ENCODE measurements at places on chromosomes 7 and 10.

GRCh38 chr10:75070961-75071428 lies 40.5 kb upstream of the SAMD8 start:
- no peak for DNase-seq

- DNase-seq = no peak
Measured at GRCh38 chr10:128694851-128695725, 568.9 kb upstream of the MKI67 start.

DNA sequence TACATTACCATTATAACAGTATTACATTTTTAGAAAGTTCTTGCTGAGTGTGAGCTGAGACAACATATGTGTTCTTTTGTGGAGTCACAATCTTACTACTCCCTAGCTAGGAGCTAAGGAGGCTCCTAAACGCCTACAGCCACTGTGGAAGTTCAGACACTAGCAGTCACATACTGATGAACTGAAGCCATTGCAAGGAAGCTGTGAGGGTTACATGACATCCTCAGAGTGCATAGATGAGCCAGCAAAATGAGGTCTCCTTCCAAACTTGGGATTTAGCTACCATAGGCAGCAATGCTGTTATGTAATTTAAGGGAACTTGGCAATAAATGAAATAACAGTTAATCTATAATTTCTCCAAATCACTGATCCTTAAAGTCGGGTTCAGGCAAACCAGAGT lies 10.8 kb upstream of the ST7 start:
- no peak for DNase-seq

DNA sequence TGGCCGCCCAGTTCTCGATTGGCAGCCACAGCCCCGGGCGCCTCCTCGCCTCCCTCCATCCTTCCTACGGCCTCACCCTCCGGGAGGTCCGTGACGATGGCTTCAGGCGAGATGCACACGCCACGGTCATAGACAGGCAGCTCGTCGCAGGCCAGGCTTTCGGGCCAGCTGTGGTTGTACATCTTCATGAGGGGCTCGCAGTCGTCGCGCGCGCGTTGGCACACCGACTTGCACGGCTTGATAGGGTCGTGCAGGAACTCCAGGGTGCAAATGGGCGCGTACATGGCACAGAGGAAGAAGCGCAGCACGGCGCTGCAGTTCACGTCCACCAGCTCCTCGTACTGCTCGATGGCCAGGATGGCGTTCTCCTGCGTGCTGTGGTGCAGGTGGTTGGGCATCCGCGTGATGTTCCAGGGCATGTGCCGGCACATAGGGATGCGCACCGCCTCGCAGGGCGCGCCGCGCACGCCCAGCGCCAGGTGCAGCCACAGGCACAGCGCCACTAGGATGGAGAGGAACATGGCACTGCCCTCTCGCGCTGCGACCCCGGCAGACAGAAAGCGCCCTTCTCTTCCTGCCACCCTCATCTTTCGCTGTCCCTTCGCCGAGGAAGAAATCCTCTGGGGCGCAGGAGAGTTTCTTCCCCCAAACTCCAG lies 472 bp downstream of the SFRP4 start:
- no peak for DNase-seq

- no peak for DNase-seq
Measured at GRCh38 chr7:41573443-41573842, 129.4 kb downstream of the INHBA start.

DNA sequence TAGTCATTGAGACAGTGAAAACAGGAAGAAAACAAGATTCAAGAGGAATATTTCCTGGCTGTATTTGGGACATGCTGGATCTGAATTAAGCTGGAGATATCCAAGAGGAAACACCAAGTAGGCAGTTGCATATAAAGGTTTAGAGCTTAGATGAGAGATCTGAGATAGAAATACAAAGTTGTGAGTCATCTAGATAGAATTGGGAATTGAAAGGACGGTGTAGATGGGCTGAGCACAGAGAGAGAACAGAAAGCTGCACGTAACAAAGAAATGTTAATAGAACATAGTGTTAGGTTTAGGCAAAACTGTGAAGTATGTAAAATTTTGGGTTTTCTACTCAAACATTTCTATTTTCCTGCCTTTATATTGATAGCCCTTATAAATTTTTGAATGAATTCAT lies 218.5 kb upstream of the TMEM196 start:
- no peak for DNase-seq

GRCh38 chr7:25029075-25029474 lies 49.1 kb upstream of the OSBPL3 start:
- DNase-seq = no peak

- DNase-seq = no peak
Measured at GRCh38 chr7:154255324-154255723, 203.1 kb downstream of the DPP6 start.

DNA sequence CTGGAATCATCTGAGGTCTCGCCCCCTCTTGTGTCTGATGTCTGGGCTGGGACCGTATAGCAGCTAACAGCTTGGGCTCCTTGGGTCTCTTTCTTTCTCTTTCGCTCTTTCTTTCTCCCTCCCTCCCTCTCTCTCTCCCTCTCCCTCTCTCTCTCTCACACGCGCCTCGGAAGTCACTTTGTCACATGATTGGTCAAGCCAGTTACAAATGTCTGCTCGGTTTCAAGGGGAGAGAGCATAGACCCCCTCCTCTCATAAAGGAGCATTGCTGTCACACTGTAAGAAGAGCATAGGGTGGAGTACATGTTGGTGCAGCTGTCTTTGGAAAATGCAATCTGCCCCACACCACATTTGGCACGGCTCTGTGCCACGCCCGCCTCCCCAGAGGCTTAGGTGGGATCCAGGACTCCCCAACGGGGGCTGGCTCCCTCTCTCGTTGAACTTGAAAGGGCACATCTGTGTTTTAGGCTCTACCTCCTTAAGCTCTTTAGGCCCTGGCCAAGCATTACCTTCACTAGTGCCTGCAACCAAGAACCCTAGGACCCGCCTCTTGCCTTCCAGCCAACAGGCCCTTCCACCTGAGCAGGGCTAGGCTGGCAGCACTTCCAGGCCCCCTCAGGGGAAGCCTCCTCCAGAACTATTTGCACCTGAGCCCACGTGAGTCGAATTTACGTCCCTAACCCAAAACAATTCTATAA lies 61.9 kb upstream of the CACUL1 start:
- DNase-seq = no peak

GRCh38 chr10:31927565-31927883 lies 1.1 kb downstream of the ARHGAP12 start:
- no peak for DNase-seq

GRCh38 chr7:71343892-71344291 lies 211.9 kb downstream of the GALNT17 start:
- DNase-seq = no peak

DNA sequence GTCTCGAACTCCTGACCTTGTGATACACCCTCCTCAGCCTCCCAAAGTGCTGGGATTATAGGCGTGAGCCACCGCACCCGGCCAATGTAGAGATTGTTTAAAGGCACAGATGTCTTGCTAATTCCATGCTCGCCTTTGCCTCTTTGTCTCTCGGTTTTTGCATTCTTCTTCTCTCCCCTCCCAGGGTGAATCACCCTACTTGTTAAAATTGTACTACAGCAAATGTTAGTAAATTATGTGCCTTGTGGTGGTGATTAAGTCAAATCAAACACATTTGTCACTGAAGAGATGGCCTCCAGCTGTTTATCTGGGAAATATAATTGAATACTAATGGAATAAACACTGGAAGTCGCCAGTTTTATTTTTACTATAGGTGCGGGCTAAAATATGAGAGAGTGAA lies 384.4 kb upstream of the AUTS2 start:
- no peak for DNase-seq

GRCh38 chr7:83478616-83479015 lies 170.3 kb downstream of the SEMA3E start:
- no peak for DNase-seq

GRCh38 chr7:155872678-155873369 lies 60.6 kb upstream of the SHH start:
- no peak for DNase-seq

DNA sequence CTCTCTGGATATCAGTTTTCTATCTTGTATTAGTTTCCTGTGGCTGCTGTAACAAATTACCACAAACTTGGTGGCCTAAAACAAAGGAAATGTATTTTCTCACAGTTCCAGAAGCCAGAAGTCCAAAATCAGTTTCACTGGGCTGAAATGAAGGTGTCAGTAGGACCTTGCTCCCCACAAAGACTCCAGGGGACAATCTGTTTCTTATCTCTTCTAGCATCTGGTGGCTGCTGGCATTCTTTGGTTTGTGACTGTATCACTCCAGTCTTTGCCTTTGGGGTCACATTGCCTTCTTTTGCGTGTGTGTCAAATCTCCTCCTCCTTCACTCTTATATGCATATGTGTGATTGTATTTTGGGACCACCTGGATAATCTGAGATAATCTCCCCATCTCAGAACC lies 153.0 kb upstream of the PRPS1L1 start:
- no peak for DNase-seq

- peak; percentile 98 for DNase-seq
Measured at GRCh38 chr10:3172446-3173170, at the start of gene PITRM1. TSS of gene PITRM1 (minus strand) at chr10:3172782. CDS start at chr10:3172772, 10 bp downstream.

GRCh38 chr10:82691211-82691610 lies 816.2 kb downstream of the NRG3 start:
- DNase-seq = no peak

DNA sequence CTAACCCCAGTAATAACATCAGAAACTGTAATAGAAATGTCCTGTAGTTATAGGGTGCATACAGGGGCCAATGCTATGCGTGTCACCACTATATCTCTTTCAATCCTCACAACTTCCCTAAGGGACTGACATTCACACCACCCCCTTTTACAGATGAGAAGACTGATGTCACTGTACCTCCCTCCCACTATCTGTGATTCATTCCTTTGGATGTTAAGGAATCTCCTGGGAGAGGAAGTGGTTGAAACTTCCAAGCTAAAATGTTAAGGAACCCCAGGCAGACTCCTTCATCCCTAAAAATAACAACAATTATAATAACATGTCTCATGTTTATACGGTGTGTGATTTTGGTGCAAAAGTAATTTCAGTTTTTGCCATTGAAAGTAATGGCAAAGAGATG lies 5.4 kb downstream of the COL13A1 start:
- no peak for DNase-seq

DNA sequence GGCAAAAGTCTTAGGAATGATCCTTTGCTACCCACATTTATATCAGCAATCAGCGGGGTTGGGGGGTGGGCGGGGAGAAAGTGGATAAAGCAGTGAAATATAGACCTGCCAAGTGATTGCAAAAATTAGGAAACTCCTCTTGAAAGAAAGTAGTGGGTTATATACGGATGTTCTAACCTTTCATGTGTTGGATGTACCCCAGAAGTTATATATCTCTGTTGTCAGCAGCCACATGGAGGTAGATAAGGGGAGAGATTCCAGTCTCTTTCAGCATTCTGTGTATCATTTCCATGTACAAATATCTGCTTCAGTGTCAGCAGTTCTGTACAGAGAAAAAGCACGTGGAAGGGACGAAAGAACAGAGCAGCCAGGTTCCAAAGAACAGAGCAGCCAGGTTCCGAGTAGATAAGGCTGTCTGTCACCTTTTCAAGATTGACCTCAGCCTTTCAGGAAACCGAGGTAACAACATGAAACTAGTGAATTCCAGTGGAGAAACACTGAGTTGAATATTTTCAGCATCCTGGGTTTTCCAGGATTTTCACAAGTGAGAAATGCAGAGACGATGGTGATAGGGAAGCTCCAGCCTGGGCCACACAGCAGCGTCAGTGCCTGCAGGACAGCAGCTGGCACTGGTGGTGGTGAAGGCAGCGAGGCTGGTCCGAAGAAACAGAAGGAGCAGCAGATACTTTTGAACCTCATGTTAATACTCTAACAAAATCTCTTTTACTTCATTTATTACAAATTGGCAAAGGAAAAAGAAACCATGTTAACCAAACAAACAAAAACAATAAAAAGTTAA lies 212.3 kb downstream of the C7orf25 start:
- DNase-seq = no peak

- DNase-seq = no peak
Measured at GRCh38 chr10:92938841-92939240, 90.5 kb downstream of the EXOC6 start.

GRCh38 chr10:100636848-100637553 lies 101.3 kb downstream of the HIF1AN start:
- DNase-seq = no peak

- DNase-seq = no peak
Measured at GRCh38 chr7:68470836-68471435, 1127.3 kb upstream of the AUTS2 start.

- no peak for DNase-seq
Measured at GRCh38 chr7:2631946-2632732, at the start of gene TTYH3. TSS of gene TTYH3 (plus strand) at chr7:2631986. CDS start at chr7:2632156, 170 bp downstream.

DNA sequence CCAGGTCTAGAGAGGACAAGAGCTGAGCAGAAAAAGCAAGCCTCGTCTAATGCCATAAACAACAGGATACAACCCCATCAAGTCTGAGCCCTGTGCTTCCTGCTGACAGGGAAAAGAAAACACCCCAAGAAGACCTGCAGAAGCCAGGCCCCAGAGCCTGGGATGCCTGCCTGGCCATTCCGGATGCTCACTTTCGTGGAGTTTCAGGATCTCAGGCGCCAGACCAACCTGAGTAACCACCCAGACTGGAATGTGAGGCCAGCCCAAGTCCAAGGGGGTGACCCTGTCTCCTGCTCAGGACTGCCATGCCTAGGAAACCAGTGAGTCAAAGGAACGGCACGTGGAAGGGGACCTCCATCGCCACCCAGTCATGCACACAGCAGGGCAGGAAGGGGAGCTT lies 74.3 kb downstream of the PLXNA4 start:
- no peak for DNase-seq

- DNase-seq = no peak
Measured at GRCh38 chr7:131781-132482, 60.4 kb upstream of the FAM20C start.

DNA sequence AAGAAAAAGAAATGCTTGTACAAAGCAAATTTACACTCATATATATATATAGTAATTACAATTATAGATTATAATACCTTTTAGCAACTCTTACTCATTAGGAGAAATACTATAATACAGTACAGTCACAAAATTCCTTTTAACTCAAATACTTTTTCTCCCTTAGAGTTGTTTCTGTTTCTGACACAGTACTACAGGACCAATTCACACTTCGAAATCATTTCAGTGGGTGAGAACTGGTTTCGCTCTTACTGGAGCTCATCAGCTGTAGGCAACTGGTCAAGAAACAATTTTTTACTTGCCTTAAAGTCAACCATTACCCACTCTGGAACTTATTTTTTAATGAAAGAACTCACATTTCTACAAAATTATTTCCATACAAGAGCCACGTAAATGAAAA lies 6.0 kb downstream of the CCDC186 start:
- DNase-seq = no peak

DNA sequence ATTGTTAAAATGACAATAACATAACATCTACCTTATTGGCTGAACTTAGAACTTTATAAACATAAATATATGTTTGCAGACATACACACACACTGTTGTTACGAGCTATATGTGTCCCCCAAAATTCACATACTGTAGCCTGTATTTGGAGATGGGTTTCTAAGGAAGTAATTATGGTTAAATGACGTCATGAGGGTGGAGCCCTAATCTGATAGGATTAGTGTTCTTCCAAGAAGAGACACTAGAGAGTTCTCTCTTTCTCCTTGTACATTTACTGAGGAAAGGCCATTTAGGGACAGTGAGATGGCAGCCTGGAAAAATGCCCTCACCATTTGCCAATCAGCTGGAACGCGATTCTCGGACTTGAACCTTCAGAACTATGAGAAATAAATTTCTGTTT lies 211.7 kb downstream of the SUGCT start:
- no peak for DNase-seq

Data from GDM1 (cell line).